H9 (cell line): ENCODE measurements at places on chromosomes 7 and 10.

DNA sequence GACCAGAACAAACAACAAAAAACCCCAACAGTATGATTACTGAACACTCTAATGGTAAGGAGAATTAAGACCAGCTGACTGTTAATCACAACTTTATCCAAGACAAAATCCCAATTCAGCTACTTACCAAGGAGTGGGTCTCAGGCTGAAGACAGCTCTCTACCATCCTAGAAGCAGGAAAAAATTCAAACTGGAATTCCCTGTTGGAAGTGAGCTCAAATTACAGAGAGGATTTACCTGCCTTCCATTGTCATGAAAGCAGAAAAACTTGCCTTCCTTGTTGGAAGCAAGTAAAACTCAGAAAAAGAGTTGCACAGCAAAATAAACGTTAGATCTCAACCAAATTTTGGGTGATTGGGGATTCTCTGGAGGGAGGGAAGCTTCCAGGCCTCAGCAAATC lies 20.9 kb downstream of the SPAM1 start:
- no peak for DNase-seq

- DNase-seq: no peak
Observed at GRCh38 chr7:101598422-101598985, 30.6 kb downstream of the MYL10 start.

- DNase-seq: no peak
Observed at GRCh38 chr7:34155220-34155908, 250.0 kb downstream of the BMPER start.

DNA sequence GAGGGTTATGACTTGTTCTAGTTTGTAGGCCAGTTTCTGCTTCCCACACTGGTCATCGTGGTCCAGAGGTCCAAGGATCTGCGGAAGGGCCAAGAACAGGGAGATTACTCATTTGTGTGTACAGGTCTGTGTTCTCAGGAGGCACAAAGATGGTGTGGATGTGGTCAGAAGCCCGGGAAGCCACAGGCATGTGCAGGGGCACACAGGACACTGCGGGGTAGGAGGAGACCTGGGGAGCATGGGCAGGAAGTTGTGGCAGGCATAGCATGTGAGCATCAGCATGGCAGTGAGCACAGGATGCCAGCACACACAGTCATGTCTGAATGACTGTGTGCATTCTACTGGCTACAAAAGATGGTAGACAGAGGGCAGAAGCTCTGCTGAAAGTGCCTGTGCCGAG lies 445.8 kb downstream of the PLXNA4 start:
- no peak for DNase-seq

DNA sequence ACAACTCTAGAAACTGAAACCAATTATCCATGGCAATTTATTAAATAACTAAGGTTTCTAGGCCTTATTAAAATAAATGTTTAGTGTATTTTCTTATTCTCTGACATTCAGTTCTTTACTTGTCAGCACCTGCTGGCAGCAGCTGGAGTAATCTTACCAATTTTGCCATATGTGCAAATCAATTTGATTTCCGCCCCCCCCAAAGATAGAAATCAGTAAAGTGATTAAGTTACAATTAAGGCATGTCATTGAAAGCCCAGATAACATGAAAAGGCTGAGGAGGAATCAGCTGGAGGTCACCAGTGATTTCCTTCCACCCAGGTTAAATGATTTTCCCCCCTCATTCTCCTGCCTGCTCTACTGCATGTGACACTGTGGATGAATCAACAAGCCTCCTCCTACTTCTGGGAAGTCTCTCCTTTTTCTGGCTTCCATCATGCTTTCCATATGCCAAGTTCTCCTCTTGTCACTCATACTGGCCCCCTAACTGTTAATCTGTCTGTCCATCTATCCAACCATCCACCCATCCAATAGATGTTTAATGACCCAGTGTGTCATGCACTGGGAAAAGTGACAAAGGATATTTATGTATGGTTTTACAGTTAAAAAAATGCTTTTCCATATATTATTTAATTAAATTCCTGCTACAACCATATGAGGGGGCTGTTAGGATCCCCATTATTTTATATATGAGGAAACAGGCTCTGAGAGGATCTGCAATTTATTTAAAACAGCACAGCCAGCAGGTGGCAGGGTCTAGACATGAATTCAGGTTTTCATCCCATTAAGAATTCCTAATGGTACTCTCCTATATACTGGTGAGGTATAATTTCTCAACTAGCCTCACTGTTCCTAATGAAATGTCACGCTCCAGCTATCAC lies 116.5 kb downstream of the ATXN7L1 start:
- no peak for DNase-seq

DNA sequence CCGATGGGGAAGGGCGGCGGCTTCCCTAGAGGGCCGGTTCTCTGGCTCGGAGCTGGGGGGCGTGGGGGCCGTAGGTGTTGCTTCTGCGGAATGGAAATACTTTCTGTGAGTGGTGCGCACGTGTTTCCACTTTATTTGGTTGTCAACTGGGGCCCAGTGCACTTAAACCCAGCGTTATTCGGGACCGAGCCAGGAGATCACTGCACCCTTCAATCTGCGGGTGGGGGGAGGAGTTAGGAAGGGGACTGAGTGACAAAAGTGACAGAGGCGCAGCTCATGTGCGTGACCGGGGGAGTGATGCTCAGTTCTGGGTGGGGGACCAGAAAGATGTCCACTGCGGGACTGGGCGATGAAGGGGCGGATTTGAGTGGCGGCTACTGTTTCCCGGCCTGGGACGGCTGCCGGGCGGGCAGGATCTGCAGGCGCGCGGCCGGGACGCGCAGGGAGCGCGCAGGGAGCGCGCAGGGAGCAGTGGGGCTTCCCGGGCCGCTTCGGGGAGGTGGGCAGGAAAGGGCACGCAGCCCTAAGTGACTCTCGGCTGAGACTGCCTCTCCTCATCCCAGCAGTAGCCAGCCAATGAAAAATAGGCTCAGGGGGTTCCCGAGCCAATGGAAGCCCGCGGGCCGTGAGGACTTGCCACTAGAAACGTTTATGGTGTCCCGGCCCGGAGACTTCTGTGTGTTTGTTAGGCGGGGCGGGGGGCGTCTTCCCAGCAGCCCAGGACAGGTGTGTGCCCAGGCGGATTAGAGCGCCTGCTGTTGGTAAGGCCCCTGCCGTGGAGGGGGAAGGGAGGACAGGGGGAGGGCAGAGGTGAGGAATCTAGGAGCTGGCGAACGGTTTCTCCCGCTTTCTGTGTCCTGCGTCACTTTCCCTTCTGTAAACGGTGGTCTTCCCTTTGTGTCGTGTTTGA lies 54.3 kb upstream of the KDM7A start:
- peak; percentile 97 for DNase-seq

DNA sequence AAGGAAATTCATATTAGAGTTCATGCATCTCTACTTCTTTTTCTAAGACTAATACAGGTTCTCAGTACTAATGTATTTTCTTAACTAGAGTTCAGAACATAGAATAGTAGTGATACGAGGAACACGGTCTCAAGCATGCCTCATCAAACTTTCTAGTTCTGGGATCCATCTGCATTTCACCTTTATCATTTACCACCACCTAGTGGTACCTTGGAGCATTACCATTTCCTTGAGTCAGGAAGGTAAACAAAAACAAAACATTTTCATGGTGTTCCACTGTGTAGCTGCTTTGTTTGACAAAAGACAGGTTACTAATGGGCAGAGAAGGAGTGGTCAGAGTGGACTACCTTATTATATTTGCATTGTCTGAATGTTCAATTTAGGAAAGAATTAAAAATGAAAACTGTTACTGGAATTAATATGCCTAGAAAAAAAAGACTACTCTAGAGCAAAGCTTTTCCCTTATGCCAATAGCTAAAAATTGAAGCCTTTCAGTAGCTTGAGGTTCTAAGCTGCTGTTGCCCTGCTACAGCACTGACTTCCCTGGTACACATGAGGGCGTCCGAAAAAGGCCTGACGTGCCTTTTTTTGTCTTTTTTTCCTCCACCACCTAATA lies 44.5 kb downstream of the STARD3NL start:
- no peak for DNase-seq

DNA sequence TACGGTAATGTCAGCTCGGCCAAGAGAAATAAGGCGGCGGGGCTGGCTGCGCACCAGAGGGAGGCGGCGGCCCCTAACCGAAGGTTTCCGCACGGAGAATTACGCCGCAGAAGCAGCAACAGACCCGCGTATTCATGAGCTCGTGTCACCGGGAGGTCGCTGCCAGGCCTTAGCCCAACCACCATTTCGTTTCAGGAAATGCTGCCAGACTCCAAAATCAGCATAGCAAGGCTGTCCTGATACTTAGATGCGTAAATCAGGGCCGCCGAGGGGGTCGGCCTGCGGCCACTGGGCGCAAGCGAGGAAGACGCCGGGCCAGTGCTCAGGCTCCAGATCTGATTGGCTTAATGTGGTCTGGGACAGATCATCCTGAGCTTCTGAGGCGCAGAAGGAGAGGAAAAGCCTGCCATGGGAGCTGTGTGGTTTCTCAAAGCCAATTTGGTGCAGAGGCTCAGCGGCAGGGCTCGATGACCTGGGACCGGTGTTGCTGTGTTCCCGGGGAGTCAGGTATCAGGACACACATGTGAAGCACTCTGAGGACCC lies 247.9 kb downstream of the BAMBI start:
- DNase-seq: peak; percentile 54

- DNase-seq: no peak
Observed at GRCh38 chr10:23070913-23071218, 24.5 kb upstream of the MSRB2 start.

GRCh38 chr7:24346716-24347115 lies 62.7 kb downstream of the NPY start:
- no peak for DNase-seq

- DNase-seq: no peak
Observed at GRCh38 chr10:59872892-59873463, 33.4 kb downstream of the CCDC6 start.

- no peak for DNase-seq
Observed at GRCh38 chr10:124179308-124180043, 86.1 kb upstream of the CHST15 start.

DNA sequence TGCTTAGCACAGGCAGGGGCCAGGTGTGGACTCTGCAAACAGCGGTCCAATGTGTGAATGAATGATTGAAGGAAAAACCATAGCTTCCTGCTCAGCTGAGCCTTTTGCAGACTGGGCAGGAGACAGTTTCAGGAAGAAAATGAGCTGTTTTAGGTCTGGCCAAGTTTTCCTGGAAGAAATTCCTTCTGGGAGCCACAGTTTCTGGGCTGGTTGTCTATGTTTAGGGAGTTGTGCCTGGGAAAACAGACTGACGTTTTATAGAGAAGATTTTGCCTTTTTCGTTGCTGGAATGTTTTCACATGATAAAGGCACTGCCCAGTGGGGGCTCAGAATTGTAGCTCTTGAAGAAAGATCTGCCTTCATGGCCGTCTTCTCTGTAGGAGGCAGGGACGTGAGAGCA lies 255.1 kb downstream of the CCSER2 start:
- no peak for DNase-seq

DNA sequence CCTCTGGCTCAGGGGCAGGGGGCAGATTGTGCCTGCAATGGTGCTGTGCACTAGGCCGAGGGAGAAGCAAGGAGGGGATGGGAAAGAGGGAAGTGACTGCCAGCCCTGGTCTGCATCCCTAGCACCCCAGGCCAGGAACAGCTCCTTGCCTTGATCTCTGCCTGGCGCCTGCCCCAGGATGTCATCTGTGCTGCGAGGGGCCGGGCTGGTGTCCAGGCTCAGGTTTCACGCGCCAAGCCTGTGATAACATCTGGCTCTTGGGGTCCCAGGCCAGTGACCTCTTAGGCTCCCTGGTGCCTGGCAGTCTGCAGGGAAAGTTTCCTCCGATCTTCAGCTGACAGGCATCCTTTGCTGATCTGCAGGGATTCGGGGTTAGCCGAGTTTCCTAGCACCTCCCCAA lies 193.5 kb upstream of the GPR26 start:
- peak; percentile 62 for DNase-seq

GRCh38 chr10:132679217-132679595 lies 106.7 kb downstream of the NKX6-2 start:
- no peak for DNase-seq

DNA sequence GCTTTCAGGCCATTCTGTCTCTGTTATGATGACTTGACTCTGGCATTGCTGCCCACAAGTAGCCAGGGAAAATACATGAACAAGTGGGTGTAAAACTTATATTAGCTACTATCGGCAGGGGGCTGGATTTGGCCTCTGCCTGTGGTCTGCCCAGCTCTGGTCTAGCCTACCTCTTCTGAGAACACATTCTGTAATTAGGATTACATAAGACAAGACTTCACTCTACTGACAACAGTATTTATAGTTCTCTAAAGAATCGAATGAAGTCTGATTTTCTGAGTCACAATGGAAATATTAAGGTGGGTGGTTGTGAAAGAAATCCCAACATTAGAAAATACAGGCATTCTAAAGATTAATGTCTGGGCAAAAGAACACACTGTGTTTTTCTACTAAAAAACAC lies 55.5 kb downstream of the DLD start:
- no peak for DNase-seq

DNA sequence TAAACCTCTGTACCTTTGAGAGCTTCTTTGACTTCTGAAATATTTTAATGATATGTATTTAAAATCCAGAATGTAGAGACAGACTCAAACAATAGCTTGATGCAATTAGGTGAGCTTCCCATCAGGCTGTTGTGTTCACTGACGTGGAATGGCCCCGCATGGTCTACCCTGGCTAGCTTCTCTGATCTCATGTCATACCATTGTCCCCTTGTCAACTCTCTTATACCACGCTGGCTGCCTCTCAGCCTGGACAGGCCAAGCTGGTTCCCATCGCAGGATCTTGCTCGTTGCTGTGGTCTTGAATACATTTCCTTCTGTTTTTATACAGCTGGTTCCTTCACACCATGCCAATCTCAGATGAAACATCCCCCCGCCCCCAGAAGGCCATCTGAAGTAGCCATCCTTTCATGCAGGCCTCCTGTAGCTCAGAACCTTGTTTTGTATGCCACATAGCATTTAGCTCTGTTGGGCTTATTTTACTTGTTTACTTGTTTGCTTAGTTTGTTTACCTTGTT lies 84.2 kb downstream of the FANK1 start:
- no peak for DNase-seq

DNA sequence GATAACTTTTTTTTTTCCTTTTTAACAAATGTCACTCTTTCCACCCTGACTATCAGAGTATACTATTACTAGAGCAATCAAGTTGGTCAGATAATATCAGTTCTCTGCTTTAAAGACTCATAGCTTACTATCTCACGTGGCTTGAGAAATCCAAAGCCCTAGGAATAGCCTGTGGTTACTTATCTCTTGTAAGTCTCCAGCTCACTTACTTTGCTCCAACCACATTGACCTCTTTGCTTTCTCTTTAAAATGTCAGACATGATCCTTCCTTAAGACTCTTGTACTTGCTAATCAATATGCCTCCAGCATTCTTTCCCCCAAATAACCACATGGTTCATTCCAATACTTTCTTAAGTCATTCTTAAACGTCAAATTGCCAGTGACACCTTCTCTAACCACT lies 1292.2 kb downstream of the REEP3 start:
- DNase-seq: no peak

GRCh38 chr7:29084832-29085231 lies 61.5 kb downstream of the CPVL start:
- no peak for DNase-seq

GRCh38 chr7:15580604-15581351 lies 19.0 kb upstream of the AGMO start:
- no peak for DNase-seq
